MM.1S (cell line): ENCODE measurements at places on chromosomes 12 and 14.

DNA sequence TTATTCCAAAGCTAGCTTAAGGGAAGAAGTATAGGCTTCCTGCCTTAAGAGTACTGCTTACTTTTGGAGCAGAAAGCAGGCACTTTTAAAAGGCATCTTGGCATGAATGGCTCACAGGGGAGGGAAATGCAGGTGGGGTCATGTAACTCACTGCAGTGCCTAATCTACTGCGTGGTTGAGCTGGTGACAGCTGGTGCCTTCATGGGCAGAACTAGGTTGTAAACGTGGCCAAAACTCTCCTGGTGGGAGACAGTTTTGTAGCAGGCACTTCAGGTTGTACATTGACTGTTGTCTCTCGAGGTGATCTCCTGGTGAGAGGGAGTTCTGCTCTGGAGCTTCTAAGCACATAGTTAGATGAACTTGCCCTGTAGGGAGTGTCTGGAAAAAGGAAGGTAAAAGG is 962.5 kb downstream of the DIO2 start:
- DNase-seq = no peak

- DNase-seq = no peak
Observed at GRCh38 chr14:44988694-44989093, 26.7 kb downstream of the TOGARAM1 start.

DNA sequence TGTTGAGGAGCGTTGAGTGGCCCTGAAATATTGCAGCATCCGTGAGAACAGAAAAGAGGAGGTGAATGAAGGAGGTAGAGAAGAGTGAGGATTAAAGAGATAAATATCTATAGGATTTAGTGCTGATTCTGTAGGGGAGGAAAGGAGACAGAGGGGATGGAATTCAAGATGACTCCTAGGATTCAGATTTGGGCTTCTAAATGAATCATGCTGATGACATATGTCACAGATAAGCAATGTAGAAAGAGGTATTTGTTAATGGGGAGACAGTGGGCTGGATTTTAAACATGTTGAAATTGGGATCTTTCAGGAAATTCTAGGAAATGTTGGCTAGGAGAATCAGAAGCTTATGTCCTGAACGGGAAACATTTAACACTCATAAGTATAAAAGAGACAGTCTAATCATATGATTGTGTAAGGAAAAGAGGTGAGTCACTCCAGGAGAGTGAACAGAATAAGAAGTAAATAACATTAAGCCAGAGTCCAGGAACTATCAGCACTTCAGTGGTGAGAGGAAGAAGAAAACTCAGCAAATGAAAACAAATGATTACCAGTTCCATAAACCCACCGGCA is 58.1 kb upstream of the DIO2 start:
- DNase-seq = no peak

- DNase-seq = no peak
Observed at GRCh38 chr14:86824167-86824566, 1168.8 kb downstream of the GALC start.

DNA sequence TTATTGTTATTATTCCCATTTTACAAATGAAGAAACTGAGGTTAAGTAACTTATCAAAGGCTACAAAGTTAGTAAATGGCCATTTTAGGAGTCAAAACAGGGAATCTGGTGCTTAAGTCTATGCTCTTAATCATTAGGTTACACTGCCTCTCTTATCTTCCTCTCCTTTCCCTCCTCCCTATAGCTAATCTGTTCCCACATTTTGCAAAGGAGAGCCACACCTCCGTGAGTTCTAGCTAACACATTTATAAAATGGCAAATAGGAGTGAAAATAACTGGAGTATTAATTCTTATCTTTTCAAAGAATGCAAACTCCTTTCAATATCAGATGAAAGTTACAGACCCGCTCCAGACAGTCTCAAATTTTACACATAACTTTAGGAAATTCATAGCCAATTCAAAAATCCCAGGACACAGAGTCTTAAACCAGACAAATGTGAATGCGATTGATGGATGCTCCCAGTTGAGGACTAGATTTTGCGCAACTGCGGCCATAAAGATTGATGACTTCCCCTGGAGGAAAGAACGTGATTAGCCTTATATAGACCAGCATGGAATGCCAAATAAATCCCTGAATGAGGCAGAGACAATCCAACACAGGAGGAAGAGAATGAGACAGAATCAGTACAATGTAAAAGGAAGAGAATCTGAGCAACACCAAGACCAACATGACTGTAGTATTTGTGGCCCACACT is 225.0 kb upstream of the ARID2 start:
- no peak for DNase-seq

DNA sequence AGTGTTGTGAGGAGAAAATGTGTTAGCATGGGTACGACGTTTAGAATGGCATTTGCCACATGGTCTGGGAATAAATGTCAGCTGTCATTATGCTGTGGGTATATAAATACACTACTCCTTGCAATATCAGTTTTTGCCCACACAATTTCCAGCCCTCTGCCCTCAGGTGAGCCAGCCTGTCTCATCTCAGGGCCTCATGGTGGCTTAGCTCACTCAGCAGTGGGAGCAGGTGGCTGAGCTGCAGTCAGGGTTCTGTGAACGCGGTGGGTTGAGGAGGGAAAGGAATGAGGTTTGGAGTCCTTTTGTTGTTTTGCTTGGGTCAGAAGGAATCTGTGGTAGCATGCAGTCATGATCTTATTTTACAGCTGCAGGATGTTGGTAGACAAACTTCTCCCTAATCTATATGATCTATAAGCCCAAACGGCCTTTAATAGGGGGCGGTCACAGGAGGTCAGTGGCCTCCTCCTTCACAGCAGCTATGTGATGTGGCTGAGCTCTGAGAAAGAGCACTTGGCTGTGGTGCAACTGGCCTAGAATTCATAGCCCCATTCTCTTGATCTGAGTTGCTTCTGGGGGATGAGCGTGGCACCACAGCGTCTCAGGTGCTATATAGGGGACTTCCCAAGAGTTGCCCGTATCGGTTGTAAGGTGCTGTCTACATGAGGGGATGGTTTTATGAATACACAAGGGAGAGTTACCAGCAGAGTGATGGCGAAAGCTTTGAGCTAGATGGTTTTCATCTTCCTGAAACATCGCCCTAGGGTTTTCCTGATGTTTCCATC is 27.8 kb upstream of the KCNA5 start:
- no peak for DNase-seq

- DNase-seq = no peak
Observed at GRCh38 chr14:86515195-86515594, 985.3 kb downstream of the FLRT2 start.

DNA sequence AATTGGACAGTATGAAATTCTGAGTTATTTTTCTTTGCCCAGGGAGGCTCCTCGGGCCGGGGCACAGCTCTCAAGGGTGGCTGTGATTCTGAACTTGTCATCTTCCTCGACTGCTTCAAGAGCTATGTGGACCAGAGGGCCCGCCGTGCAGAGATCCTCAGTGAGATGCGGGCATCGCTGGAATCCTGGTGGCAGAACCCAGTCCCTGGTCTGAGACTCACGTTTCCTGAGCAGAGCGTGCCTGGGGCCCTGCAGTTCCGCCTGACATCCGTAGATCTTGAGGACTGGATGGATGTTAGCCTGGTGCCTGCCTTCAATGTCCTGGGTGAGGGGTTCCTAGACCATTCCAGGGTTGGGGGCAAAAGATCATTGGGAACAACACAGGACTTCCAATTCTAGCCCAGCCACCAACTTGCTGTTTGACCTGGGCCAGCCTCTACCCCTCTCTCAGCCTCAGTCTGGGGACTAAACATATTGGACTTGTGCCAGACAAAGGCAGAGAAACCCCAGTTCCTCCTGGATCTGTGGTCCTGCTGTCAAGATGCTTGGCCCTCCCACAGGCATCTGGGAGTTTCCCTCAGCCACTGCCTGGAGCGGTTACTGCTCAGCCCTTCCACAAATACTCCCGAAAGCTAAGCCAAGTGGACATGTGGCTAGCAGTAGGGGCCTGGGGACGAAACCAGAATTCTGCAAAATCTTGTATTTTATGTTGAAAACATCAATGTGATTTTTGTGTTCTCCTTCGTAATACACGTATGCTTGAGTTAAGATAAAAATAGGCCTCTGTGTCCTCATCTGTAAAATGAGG is 3.5 kb downstream of the OAS3 start:
- DNase-seq = no peak

- peak; percentile 9 for DNase-seq
Observed at GRCh38 chr12:3004655-3005565, 45.7 kb downstream of the TEAD4 start.

DNA sequence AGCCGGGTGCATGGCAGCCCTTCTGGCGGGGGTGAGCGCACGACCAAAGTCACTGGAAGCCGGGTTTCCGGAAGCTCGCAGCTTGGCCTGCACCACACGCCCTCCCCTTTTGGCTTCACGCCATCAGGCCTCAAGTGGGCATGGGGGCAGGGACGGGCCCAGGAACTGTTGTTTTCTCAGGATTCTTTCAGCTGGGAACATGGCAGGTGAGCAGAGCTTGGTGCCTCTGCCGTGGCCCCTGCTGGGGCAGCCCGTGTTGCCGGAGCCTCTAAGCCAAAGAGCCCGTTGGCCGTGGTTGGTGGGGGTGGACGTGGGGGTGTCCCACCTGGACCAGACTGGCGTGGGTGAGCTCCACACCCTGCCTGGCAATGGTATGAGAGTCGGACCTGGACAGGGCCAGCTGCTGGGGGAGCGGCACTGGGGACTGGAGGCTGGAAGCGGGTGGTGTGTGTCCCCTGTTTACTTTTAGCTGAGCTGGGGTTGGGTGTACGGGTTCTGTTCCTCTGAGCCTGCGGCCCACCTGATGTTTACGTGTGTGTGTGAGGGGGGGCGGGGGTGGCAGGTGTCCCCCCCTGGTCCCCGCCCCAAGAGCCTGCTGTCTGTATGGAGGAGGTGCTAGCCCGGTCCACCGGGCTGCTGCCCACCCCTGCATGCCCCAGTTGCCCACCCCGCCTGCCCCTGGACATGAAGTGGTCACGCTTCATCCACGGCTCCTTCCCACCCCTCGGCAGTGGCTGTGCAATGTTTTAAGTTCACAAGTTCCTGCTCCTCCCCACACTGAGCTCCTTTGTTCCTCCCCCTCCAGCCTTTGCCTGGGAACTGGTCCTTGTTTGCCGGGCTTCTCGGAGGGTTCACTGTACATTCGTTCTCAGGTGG is 28.7 kb upstream of the PLD4 start:
- no peak for DNase-seq

GRCh38 chr14:105151838-105152793 is 16.5 kb downstream of the JAG2 start:
- no peak for DNase-seq

GRCh38 chr12:125331342-125332052 is 266.3 kb downstream of the AACS start:
- DNase-seq = no peak

DNA sequence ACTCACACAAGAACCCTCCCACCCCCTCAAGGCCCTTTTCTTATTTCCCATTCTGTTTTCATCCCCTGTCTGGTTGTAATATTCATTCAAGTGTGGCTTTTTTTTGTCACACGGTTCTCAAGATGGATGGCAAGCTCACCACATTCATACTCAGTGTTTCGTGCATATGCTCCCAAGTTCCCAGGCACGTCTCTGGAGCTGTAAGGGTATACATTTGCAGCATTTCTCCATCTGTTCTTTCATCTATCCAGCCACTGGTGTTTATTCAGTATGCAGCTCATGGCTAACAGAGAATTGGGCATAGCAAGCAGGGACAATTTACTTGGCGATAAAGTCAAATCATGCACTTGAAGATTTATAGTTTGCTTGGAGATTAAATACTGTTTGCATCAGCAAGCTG is 212.1 kb downstream of the GRIN2B start:
- DNase-seq = no peak
